ENCODE measurements at places on chromosomes 2 and 18.

DNA sequence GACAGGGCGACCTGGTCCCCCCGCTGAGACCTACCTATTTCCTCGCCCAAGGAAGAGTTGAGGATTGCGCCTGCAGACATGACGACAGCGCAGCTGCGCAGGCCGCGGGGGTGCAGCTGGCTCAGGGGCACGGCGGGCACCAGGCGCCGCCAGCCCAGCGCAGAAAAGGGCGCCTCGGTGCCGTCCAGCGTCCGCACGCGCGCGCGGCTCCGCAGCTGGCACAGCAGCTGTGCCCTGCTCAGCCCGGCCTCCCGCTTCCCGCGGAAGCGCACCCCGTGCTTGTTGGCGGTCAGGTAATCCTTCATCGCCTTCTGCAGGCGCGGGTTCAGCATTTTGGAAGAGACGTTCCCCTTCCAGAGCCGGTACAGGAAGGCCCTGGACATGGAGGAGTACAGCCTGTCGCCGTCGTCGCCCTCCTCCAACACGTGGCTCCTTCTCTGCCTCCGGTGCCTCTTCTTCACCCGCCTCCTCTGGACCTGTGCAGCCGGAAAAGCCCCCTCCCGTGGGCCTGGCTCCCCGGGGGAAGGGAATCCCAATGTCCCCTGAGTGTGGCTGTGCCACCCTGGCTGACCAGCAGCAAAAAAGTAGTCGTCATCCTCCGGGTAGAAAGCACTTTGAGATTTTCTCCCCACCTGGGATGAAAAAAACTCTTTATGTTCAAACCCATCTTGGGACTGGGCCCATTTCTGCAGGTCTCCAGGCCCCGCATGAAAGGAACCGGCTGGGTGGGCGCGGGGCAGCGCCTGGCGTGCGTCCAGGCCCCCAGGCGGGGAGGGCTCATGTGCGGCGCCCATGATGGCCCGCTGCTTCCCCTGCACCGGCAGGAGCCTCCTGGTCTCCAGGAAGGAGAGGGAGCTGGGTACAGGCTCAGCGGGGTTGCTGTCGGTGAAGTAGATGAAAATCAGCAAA lies 42.7 kb downstream of the ST6GAL2 start:
- DNase-seq: no peak

DNA sequence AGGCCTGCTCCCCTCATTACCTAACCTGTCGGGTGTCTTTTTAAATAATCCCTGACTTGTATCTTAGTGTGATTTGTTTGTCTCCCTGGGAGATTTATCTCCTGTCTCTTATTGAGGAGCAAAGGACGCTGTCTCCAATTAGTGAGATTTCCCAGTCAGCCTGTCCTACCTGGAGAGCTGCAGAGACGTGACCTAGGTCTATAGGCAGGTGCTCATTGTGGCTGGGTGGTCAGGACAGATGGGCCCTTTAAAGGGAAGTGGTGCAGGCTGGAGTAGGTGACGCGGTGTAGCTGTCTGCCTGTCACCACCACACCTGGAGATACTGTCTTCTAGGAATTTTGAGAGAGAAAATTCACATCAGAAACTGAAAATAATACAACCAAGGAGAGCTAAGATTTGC lies 28.0 kb downstream of the PLB1 start:
- no peak for DNase-seq

DNA sequence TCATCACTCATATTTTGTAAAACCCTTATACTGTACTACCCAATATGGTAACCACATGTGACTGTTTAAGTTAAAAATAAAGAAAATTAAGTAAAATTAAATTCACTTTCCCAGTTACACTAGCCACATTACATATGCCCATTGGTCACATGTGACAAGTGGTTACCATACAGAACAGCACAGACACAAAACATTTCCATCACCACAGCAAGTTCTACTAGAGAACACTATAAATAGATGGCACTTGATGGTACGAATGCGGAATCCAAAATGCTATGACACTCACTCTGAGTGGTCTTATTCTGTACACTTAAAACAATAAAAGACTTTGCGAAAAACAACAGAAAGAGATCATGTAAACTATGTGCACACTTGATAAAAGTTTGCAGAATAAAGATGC lies 202.2 kb downstream of the PDE1A start:
- no peak for DNase-seq

DNA sequence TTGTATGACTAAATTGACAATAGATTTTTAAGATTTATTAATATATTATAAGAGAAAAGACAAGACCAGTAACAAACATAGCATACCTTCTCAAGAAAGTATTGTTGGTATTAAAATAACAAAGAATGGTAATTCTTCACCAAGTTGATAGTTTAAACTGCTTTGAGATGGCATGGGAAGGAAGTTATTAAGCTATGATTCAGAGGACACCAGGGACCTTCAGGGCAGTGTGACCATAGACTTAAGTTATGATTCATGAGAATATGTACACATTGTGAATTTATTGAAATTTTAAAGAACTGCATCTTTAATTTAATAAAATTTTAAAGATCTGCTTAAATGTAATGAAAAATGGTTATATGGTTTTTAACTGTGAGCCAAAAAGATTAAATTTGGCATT lies 205.7 kb downstream of the DSEL start:
- no peak for DNase-seq

- DNase-seq: no peak
These were observed 217.8 kb upstream of the ARL4C start for GRCh38 chr2:234714711-234715110.

GRCh38 chr18:36284671-36285295 lies 12.7 kb upstream of the FHOD3 start:
- no peak for DNase-seq

- peak; percentile 27 for DNase-seq
These were observed 15.3 kb downstream of the CHRNA1 start for GRCh38 chr2:174748948-174749347.
